Liver (tissue), 10 donors: ENCODE measurements at places on chromosomes 16 and 17.

DNA sequence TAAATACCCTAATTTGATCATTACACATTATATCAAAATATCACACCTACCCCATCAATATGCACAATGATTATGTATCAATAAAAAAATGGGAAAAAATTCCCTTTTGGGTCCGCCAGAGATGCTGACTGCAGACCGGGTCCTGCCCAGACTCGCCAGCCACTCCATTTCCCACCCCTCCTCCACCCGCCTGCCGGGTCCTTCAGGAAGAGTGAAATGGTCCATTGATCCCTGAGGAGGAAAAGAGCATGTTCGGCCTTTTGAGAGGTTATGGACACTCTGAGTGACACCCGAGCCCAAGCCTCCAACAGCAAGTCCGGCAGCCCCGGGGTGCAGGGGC is 123.9 kb upstream of the ZFHX3 start:
- DNase-seq = no peak

GRCh38 chr16:56478281-56479049 is 27.1 kb downstream of the OGFOD1 start:
- no peak for DNase-seq

DNA sequence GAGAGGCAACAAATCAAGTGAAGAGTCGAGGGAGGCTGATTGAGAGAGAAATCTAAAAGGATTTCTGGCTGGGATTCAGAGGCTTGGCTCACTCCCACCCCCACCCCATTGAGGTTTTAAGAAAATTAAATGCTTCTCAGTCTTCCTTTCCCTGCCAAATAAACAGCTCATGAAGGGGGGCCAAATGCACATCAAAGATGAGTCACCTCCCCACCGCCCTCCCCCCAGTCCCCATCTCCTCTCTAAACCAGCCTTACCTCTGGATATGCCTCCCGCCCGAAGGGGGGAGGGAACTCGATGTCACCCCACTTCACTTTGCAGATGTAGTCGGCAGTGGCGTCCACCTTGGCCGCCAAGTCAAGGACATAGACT is 11.6 kb downstream of the ACLY start:
- no peak for DNase-seq

DNA sequence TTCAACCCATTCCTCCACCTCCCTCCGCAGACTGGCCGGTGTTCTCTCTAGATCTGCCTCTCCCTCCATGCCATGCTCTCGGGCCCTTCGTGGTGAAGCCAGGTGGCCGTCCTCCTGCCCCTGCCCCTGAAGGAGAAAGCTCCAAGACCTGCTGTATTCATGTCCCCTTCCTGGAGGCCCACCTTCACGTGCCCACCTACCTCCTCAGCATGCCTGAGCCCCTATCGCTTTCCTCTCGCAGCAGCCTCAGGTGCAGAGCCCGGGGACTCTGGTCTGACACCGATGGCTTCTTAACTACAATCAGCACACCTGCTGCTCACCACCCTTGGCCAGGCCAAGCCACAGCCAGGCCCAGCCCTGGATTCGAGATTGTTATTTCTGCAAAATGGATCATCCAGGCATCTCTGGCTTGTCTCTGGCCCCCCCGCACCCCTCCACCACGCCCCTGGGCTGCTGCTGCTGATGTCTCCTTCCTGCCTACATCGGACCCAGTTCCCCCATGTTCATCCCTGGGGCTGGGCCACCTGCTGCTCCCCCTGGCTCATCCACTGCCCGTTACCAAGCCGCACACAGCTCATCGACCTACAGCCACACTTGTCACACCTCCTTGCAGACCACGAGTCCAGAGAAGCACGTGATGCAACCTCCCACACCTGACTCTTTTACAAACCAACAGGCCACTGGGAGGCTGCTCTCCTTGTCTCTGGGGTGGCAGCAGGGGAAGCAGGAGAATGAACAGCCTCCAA is 32.5 kb upstream of the TNFRSF13B start:
- no peak for DNase-seq

GRCh38 chr17:78974635-78975591 is 4.8 kb downstream of the LGALS3BP start:
- DNase-seq = no peak

GRCh38 chr17:50262001-50262794 is 12.1 kb upstream of the TMEM92 start:
- DNase-seq = peak; percentile 21

- peak; percentile 48 for DNase-seq
Measured at GRCh38 chr16:9256196-9256595, 164.8 kb downstream of the HAPSTR1 start.

DNA sequence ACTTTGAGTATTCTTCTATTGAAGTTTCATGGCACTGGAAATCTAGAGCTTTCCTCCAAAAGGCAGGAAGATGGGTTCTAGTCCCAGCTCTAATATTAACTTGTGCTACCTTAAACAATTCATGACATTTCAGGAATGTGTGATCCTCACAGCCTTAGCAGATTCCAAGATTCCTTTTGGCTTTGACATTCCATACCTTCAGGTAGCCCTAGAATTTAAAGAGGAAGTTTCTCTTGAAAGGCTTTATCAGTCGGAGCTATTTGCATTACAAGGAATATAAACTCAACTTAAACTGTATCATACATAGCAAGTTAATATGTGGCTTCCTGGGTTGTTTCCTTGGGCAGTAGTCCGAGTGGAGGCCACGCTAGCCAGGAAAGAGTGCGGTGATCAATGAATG is 330.0 kb downstream of the SHISA9 start:
- DNase-seq = no peak

- DNase-seq = no peak
Measured at GRCh38 chr17:7266784-7267183, 4.5 kb upstream of the CLDN7 start.

- no peak for DNase-seq
Measured at GRCh38 chr17:68463211-68464019, 6.1 kb upstream of the WIPI1 start.

DNA sequence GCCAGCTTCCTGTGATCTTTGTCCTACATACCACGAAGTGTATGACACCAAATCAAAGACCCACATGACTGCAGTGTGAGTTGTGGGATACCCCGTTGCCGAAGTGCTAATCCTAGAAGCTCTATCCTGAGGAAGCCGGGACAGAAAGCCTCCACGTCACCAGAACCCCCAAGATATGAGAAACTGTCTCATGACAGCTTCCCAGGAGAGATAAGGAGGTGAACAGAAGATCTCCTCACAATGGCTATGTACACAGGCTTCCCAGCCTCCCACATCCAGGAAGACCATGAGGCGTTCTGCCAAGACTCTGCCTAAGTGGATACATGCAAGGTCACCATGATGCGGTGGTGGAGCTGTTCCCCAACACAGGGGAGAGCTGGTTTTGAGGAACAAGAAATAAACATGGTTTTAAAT is 37.1 kb downstream of the TRIM25 start:
- no peak for DNase-seq

DNA sequence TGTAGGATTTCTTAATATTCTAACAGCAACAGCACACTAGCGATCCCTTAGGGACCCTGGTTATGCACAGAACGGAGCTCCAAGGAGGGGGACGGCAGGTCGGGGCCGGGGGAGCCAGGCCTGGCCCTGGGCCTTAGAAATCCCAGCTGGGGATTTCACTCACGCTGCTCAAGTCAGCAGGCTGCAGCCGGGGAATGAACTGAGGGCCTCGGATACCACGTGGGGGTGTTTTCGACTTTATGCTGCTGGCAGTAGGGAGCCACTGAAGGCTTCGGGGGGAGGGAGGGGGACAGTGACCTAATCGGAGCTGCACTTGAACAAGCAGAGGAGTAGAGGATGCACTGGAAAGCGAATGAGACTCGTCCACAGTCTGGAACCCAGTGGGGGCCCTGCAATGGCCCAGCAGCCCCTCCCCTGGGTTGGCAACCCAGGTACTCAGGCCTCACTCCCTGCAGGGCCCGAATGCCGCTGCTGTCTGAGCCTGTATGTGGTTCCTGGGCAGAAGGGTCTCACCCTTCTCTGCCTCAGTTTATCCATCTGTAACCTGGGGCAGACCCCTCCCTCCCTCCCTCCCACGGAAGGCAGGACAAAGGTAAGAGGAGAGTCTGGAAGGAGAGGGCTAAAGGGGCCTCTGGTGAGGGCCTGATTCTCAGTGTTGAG is 53.7 kb downstream of the RPH3AL start:
- no peak for DNase-seq

DNA sequence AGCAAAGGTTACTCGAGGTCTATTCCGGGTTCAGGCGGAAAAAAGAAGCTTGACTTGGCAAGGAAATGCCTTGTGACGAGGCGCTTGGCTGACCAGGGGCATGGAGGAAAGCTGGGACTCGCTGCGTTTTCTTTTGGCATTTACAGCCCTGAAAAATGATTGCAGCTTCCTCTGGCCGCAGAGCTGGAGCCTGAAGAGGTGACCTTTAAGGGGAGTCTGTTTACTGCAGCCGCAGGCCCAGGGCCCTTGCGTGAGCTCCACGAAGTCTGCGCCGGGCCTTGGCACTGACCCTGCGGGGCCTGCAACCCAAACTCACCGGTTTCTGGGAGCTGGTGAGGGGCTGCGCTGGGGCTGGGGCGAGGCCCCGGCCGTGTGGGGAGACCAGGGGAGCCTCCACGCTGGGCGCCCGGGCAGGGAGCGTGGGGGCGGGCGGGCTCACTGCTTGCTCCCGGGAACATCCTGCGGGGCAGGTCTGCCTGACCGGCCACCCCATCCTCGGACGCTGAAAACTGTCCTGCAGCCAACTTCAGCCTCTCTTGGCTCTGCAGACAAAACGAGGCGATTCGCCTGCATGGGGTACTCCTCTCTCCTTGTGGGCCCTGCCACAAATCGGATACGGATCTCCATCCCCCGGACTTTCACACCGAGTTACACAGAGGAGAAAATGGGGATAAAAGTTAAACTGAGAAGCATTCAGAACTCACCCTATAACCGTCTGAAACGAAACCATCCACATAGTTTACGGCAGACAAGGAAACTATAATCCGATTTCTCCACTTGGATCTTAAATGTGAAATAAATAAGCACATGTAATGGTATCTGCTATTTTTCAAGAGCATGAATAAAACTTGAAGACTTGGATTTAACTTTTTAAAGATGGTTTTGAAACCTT is 206.3 kb upstream of the FOXF1 start:
- no peak for DNase-seq

DNA sequence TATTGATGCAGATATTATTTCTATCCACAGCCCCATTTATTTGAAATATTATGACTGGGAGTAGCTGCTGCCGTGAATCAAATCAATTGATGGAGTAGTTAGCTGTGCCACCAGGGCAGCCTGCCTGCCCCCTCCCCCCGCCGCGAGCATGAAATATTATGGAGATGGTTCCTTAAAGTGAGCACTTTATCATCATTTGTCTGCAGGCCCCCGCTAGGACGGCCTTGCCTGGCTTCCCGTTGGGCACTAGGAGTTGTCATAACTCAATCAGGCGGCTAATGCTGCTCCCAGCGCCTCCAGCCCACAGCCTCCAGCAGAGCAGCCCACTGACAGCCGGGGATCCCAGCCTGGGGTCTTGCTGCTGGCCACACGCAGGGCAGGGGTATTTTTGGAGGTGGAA is 173.9 kb downstream of the SALL1 start:
- DNase-seq = no peak

DNA sequence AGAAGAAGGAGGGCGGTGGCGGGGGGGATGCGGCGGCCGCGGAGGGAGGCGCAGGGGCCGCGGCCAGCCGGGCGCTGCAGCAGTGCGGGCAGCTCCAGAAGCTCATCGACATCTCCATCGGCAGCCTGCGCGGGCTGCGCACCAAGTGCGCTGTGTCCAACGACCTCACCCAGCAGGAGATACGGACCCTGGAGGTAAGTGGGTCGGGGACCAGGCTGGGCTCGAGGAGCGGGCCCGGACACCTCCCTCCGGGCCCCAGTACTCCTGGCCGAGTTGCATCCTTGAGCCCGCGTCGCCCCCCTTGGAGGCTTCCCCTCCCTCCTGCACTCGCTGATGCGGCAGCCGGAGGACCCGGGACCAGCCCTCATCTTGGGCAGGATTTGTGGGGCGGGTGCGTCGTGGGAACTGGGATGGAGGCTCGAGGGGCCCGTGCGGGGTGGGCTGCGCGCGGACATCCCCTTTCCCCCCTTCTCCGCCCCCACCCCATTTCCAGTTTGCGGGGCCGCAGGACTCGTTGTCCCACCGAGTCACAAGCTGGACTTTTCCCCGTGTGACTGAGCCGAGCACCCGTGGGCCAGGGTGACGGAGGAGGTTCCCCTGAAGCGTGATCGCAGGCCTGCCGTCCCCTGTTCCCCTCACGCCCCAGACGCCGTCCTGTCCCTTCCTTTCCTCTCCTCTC is 572 bp downstream of the KSR1 start:
- DNase-seq = no peak

GRCh38 chr16:78444-79150 is 572 bp downstream of the MPG start:
- no peak for DNase-seq

- DNase-seq = no peak
Measured at GRCh38 chr17:50177983-50178834, 12.4 kb downstream of the SGCA start.

DNA sequence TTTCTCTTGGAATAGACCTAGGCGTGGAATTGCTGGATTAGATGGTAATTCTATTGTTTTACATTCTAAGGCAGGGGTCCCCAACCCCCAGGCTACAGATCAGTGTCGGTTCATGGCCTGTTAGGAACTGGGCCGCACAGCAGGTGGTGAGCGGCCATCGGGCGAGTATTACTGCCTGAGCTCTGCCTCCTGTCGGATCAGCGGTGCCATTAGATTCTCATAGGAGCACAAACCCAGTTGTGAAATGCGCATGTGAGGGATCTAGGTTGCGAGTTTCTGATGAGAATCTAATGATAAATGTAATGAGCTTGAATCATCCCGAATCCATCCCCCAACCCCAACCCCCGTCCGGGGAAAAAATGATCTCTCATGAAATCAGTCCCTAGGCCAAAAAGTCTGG is 23.0 kb downstream of the NLRC5 start:
- DNase-seq = no peak

DNA sequence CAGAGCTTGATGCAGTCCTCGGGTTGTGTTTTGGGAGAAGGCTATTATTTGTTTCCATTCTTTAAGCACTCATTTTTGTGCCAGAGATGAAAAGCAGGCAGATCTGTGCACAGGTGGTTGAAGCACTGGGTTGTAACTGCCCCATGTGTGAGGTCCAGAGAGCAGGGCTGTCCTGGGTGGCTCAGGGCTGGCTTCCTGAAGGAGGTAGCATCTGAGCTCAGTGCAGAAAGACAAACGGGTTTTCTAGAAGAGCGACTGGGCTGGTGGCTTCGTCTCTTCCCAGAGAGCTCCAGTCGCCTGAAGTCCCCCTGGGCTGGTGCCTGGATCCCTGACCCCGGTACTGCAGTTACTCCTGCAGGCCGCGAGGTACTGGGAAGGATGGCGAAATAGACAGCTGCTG is 274.0 kb downstream of the SNX29 start:
- DNase-seq = no peak

DNA sequence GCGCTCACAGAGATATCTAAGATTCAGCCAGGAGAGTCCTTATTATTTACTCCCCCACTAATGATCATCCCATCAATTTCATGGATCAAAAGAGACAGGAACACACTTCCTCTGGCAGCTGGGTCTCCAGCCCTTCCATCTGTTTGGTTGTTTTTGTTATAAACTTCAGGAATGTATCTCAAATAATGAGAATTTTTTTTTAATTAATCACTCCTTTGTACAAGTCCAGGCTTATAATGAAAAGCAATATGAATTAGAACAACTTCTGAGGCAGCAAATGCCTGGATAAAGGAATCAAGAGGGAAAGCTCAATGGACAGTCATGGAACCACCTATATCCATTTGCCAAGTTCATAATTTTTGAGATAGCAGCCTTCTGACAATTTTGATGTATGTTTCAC is 73.4 kb downstream of the HS3ST3B1 start:
- no peak for DNase-seq
